ENCODE measurements at places on chromosomes 12 and 14.

- DNase-seq, result no peak
Observed at GRCh38 chr12:24360907-24361306, 411.4 kb upstream of the SOX5 start.

DNA sequence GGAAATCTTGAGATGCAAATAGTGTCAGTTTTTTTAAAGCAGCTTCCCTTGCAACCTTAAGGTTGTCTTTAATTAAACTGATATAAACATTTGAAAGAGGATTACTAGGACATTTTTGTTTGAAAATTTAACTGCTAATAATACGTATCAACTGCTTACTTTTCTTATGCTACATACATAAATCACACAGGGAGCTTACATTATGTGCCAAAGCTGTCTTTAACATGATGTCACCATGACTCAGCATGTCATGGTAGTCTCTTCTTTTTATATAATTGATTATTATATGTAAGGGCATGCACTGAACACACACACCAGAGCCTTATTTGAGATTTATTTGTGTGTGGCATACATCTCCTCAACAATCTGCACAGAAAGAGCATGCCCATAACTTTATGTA is 63.0 kb upstream of the PTHLH start:
- DNase-seq, result no peak

GRCh38 chr14:79573486-79573885 is 637.8 kb downstream of the DIO2 start:
- DNase-seq, result no peak

DNA sequence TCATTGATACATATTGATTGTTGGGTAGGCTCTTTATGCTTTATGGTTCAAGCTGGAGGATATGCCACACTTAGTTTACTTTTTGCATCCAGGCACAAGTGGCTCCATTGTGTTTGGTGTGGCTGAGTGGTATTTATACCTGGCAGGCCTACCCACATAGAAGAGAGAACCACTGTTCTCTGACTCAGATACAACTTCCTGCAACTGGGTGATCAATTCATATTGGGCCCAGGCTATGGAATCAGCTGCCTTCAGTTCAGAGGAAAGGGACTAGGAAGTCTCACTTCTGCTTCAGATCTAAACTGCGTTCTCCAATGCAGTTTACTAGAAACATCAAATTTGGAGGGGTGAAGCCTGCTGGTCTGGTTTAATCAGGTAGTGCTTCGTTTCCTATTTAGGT is 49.8 kb upstream of the LRRK2 start:
- no peak for DNase-seq

- no peak for DNase-seq
Observed at GRCh38 chr12:121050725-121051124, 11.7 kb upstream of the OASL start.

DNA sequence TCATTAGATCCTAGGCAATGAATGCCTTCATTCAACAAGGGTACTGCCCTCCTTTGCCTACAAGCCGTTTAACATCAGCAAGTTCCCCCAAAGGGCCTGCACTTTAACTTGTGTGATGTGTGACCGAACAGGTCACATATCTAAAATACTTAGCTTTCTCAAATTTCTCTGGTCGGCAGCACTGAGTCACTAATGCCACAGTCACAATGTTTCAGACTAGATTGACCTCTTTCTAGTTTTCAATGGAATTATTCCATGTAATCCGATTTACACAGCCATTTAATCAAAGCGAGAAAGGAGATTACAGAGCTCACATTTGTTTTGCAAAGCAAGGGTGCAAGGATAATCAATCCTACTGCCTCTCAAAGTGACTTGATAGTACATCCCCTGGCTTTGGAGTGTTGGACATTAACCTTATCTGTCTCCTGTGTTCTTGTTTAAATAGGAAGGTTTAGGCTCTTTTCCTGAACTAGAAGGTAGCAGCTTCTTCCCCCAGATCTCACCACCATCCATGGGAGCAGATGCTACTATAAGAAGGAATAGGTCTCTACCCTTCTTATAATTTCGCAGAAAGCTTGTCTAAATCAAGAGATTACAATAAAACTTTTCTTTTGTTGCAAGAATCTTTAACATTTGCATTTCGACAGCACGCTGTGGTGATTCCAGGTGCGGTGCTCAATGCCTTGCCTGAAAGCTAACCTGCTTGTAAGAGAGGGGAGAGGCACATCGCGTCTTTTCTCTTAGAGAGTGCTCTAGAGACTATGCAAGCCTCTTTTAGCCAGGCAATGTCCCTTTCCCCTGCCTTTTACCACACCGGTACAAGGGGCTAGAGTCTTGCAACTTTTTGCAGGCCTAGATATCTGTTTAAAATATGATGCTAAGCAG is 1.8 kb downstream of the KITLG start:
- no peak for DNase-seq

DNA sequence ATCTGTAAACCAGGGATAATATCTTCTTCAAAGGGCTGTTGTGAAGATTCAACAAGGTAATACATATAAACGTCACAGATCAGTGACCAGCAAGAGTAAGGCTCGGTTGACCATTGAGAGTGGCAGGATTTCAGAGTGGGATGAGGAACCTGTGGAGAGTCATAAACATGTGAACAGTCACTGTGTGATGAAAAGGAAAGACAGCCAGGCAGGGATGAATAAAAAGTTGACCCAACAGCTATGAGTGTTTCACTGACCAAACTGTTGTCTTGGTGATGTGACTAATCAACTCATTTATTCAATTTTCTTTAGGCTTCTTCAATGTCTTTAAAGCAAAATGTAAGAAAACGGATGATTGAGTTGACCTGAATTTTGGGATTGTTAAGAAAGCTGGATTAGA is 8.6 kb upstream of the FRMD6 start:
- DNase-seq, result no peak

DNA sequence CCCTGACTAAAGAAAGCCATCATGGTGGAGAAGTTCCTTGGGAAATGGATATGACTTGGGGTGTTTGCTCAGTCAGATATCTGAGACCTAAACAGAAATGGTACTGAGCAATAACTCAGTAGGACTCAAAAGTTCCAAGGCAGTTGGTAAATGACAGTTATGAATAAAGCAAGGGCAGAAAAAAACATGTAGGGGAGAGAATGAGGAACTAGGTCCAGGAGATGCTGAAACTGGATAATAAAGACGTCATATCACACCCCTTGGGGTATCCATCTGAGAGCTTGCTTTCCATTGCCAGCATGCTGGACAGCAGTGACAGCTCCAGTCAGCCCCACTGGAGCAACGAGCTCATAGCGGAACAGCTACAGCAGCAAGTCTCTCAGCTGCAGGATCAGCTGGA is 37.5 kb downstream of the RPGRIP1 start:
- no peak for DNase-seq

- DNase-seq, result no peak
Observed at GRCh38 chr12:62726471-62726980, 208.4 kb downstream of the PPM1H start.
